Amygdala (tissue), 56 donors: ENCODE measurements at places on chromosomes 1 and 21.

GRCh38 chr1:241551759-241552638 is 19.8 kb downstream of the KMO start:
- no peak for DNase-seq

GRCh38 chr1:1399872-1400575 is 889 bp upstream of the CCNL2 start:
- no peak for DNase-seq

DNA sequence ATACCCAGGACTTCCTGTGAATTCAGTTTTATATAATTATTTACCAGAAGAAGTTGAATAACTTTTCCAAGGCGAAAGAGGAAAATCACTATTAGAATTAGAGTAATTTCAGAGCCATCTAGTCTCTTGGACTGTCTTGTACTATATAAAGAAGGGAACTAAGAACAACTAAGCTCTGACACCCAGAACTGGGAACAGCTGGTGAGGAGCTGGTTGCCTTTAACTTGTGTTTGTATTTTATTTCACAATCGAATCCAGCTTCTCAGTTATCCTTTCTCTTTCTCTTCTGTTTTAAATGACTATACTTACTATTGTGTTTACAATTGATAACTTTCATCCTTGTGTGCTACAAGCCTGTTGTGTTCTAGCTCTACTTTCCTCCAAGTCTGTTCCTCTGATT is 8.4 kb downstream of the SNX27 start:
- DNase-seq = no peak

DNA sequence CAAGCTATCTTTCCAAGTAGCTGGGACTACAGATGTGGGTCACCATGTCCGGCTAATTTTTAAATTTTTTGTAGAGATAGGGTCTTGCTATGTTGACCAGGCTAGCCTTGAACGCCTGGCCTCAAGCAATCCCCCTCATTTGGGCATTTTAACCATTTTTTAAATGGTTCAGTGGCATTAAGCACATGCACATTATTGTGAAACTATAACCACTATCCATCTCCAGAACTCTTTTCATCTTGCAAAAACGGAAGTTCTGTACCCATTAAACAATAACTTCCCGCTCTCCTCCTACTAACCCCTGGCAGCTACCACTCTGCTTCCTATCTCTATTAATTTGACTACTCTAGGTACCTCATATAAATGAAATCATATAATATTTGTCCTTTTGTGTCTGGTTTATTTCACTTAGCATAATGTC is 4.8 kb upstream of the IL6R start:
- no peak for DNase-seq

- DNase-seq = no peak
These were observed 37.3 kb downstream of the MFSD2A start for GRCh38 chr1:39992234-39992633.
